ENCODE measurements at places on chromosomes 12 and 14.
A peak's percentile ranks its signal among the peaks of the same experiment; 100 is the strongest.

DNA sequence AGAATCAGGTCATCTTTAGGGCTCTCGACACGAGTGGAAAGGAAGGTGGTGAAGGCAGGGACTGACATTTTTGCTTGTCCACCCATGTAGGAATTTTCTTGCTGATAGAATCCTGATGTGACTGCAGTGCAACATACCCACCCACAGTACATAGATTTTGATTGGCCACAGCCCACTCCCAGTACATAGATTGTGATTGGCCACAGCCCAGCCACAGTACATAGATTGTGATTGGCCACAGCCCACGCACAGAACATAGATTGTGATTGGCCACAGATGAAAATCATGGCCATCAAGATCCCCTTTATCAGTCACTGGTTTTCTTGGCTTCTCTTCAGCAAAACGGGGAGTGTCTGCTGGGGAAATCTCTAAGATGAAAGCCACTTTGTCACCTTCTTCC lies 1041.5 kb downstream of the AACS start:
- DNase-seq: no peak

GRCh38 chr14:55126034-55126433 lies 3.0 kb upstream of the LGALS3 start:
- DNase-seq: peak; percentile 26

DNA sequence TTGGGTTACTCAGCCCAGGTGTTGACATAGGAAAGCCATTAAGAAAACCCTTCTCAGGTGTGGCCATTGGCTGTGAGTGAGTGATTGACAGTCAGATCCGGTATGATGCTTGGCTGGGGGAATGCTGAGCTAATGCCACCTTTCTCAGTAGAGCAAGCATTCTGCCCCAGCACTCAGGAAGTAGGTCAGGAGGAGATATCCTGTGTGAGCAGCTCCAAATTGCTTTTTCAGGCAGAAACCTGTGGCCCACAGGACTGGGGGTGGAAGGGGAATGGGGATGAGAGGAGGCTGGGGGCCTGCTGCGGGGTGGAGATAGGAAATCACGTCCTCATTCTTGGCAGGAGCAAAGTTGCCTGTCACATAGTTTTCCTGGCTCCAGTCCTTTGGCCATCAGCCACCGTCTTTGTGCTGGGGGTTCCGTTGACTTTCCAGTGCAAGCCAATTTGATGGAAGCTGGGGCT lies 55.7 kb downstream of the NINJ2 start:
- no peak for DNase-seq

DNA sequence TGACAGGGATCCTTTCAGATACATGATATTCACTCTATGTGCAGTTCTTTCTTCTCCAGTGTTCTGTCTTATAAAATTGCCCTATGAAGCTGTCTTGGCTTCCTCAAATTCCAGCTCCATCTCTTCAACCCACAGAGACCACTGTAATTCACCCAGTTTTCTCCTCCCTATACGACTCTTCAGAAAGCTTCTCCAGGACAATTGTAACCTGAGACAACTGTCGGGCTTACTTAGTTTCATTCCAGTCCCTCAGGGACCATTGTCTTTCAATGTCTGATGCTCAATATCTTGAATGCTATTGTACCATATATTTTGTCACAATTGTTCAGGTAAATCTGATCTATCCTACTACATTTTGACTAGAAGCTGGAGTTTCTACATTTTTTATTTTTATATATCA lies 345.3 kb downstream of the RPL10L start:
- no peak for DNase-seq

DNA sequence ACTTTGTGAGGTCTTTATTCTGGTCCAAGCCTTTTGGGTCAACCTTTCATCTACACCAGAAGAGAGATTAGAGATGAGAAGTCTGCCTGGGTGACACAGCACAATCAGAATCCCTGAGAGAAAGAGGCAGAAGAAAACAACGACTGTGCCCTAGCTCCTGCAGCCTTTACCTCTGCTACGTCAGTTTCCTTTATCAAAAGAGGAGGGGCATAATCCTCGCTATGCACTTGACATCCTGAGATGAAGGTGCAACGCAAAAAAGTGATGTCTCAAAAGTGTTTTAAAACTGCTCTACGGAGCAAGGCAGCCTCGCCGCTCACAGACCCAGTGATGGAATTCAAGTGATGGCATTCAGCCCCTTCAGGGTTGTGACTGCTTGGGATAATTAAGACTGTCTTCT lies 21.7 kb downstream of the ZDHHC22 start:
- DNase-seq: no peak

GRCh38 chr12:95687937-95688336 lies 102.6 kb downstream of the NTN4 start:
- no peak for DNase-seq

DNA sequence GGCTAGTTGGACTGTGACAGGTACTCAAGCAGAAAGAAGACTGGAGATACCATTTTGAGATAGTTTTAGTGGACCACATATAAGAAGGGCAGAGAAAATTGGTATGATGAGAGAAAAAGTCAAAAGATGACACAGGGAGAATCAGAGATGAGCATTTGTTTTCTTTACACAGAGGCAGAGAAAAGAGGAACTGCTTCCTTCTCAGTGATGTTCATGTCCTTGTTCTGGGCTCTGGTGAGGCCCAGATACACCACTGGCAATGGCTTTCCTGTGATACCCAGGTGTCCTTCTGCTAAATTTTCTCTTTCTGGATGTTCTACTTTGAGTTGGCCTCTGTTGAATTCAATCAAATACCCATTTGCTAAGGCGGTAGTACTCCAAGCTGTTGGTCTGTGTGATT lies 1782.7 kb upstream of the SEL1L start:
- no peak for DNase-seq

GRCh38 chr12:43329375-43329774 lies 222.6 kb downstream of the ADAMTS20 start:
- DNase-seq: peak; percentile 78

GRCh38 chr12:130183585-130184370 lies 21.5 kb downstream of the FZD10 start:
- no peak for DNase-seq

GRCh38 chr12:126582231-126582630 lies 1517.0 kb downstream of the AACS start:
- peak; percentile 32 for DNase-seq

- no peak for DNase-seq
Observed at GRCh38 chr14:22563987-22564386, 25.0 kb downstream of the DAD1 start.

DNA sequence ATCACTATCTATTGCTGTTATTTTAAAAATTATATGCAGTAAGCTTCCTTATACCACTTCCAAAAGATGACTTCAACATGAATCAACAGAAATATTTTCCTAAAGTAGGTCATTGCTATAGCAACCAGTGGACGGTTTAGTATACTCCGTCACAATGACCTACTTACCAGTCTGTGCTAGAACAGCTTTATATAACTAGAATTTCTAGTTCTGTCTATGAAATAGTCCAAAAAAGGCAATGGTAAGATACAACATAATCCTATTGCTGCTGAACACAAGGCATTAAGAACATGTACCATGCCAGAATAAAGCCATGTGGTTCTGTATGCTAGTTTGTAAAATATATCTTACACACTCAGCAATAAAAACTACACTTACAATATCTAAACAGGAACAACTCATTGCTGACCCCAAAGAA lies 40.7 kb upstream of the MTERF2 start:
- DNase-seq: peak; percentile 90

GRCh38 chr12:103441437-103442181 lies 54.2 kb downstream of the C12orf42 start:
- DNase-seq: no peak

- DNase-seq: no peak
Observed at GRCh38 chr12:64670019-64670418, 59.7 kb downstream of the RASSF3 start.

DNA sequence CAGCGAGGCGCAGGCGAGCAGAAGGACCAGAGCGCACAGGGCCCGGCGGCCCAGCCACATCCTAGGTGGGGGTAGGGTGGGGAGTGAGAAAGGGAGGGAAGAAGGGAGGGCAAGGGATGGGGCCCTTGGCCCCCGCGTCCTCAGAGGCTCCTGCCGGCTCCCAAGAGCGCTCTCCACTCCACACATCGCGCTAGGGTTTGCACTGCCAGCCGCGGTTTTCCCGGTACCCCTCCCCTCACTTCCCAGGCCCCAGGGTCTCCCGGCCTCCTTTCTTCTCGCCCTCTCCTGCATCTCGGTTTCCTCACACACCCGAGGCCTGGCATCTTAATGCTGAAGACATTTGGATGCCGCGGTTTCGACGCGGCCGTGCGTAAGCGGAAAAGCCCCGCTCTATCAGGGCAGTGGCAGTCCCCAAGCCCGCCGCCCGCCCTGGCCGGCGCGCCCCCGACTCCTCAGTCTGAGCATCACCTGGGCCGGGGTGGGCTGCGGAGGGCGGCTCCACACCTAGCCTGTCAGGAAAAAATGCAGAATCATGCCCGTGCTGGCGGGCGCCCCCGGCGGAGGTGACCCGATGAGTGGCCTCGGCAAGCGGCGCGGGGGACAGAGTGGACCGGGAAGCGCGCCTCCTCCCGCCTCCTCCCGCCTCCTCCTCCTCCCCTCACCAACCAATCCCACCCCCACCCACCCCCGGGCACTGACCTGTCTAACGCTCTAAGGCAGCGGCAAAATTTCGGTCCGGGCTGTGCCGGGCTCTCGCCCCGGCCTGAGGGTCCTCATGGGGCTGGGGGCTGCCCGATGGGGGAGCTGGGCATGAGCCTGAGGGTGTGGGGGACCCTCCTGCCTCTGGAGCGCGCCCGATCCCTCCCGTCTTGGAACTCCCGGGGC lies 686 bp downstream of the B4GALNT1 start:
- DNase-seq: peak; percentile 21

DNA sequence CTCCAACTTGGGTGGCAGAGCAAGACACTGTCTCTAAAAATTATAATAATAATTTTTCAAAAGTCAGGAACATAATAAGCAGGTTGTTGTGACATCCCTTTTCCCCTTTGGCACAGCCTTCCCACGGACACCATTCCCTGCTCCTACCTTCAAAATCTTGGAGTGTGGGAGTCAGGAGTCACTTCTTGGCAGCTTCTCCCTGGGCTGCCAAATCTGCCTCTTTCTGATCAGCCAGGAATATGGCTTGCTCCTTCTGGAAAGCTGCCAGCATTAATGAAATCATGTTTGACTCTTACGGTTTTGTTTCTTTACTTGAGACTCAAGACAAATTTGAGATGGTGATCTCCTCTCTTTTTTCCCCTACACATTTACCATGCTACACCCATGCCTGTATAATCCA lies 391.4 kb upstream of the SYT1 start:
- peak; percentile 63 for DNase-seq

DNA sequence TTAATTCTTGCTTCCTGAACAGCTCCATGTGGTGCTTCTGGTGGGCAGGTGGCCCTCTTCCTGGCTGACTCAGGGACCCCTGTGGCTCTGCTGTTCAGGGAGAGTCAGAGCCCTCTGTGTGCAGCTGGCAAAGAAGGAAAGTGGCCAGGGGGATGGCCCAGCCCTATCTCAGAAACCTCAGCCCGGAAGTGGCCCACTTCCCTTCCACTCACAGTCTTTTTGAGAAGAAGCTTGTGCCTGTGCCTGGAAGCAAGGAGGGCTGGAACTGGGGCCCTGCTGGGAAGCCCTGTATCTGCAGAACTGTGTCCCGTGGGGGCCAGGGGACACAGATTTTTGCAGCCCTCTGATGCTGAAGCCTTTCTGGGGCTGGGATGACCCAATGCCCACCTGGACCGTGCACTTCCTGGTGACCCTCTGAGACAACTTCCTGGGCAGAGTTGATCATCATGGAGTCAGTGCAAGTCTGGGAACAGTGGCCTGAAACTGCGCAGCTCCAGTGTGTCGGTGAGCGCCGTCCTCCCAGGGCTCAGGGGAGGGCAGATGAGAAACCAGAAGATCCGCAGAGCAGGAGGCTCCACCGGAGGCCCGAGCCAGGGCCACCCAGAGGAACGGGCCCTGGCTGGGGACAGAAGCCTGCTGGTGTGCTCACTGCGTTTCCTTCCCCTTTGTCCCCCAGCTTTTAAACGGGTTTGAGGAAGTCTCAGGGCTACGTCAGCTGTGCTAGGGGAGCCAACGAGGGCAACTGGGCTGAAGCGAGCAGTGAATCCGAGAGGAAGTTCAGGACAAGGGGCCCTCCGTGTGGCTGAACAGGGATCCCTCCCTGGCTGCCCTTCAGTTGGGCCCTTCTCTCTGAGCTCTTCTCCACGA lies 217.4 kb upstream of the RTL1 start:
- DNase-seq: no peak

GRCh38 chr12:64086946-64087345 lies 135.2 kb downstream of the KICS2 start:
- no peak for DNase-seq

DNA sequence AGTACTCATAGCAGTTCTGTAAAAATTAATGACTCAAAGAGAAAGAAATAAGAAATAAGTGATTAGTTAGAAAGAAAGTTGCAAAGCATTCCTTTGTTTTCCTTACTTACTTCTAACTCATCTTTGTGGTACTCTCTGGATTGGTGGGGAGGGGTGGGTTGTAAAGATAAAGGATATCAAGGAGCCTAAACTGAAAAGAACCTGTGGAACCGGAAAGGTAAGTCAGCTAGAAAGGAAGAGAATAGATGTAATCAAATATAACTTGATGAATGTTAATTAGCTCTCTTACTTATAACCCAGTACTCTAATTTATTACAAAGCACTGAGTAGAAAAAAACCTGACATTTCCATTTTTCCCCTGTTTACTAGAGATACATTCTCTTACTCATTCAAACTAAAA lies 37.5 kb upstream of the KRR1 start:
- no peak for DNase-seq

DNA sequence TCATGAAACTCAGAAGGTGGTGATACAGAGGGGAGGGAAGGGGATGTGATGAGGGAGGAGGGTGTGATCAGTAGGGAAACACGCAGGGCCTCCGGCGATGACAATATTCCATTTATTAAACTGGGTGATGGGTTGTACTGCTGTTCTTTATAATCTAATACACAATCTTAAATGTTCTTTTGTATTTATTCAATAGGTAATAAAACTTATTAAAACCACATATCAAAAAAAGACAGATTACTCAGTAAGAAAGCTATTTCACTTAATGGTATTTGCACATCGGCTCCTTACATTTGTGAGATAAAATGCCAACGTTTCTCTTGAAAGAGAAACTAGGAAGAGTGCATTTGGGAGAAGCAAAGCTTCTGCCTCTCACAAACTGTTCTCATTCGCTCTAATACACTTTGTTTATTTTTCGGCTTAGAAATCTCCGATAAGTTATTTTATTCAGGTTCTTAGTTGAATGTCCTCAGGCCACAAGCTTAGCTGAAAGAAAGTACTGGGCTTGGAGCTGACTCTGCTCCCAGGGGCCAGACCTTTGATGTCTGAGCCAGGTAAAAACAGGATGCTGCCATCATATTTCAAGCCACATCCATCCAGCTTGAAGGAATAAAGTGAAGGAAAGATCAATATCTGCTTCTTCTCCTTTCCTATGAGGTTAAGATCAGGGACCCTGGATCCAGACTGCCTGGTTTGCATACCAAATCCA lies 17.5 kb downstream of the STON2 start:
- DNase-seq: no peak

- DNase-seq: peak; percentile 60
Observed at GRCh38 chr12:124581307-124582107, 14.1 kb upstream of the NCOR2 start.

- no peak for DNase-seq
Observed at GRCh38 chr12:125434936-125435443, 369.8 kb downstream of the AACS start.
